GM12891 (cell line): ENCODE measurements at places on chromosomes 1 and 21.

DNA sequence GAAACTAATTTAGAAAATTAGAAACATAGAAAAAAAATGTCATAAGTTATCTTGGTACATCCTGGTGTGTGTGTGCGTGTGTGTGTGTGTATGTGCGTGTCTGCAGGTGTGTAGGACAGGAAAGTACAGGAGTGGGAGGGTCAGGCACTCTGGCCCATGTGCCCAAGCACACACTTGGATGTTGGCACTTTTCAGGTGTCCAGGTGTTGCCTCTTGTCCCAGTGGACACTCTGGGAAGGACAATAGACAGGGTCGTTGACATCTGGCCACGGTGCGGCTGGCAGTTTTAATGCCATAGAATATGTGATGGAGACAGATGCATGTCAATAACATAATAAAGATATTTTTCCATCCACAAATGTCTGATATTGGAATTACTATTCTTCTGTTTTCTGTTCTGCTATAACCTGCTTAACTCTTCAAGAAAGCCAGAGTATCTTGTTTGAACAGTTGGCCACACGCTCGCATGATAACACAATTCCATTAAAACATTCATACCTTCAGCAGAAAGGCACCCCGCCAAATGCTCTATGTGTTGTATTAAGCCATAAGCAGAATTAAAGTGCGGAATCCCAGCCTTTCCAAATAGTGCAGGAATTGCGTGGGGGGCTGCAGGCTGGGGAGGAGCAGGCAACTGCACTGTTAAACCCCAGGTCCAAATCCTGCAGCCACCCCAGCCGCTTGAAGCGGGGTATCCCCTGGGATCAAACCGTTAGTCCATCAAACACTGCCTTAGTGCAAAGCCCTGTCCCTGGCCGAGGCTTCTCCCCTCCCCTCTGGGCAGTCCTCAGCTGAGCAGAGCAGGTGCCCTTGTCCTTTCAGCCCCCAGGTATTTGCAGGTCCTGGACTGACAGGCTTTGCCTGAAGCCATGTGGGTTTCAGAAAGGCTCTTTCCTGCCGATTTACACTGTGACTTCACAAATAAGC is 390.0 kb downstream of the CAMTA1 start:
- no peak for DNase-seq

DNA sequence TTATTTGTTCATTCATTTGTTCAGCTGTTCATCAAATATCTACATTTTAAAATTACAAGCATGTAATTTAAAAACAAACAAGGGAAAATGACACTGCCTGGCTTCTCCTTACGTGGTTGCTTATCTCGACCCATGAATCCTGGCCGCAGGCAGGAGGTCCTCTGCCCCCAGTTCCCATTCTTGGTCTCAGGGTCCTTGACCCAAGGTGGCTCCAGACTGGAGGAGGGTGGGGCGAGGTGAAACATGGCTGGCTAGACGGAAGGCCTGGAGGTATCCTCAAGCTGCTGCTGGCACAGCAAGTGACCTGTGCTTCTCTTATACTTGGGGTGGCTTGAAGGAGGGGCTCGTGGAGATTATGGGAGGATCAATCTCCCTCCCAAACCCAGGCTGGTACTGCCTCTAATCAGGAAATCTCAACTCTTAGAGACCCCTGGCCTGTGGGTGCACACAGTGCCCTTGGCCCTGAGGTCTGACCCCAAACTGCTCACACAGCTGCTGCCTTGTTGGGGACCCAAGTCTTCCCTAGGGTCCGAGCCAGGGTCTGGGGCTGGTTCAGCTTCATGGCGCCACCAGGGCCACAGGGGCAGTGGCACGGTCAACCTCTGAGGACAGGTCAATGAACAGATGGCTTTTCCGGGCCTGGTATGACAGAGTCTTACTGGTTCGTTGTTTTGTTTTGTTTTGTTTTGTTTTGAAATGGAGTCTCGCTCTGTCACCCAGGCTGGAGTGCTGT is 63.7 kb downstream of the SCCPDH start:
- DNase-seq: no peak

DNA sequence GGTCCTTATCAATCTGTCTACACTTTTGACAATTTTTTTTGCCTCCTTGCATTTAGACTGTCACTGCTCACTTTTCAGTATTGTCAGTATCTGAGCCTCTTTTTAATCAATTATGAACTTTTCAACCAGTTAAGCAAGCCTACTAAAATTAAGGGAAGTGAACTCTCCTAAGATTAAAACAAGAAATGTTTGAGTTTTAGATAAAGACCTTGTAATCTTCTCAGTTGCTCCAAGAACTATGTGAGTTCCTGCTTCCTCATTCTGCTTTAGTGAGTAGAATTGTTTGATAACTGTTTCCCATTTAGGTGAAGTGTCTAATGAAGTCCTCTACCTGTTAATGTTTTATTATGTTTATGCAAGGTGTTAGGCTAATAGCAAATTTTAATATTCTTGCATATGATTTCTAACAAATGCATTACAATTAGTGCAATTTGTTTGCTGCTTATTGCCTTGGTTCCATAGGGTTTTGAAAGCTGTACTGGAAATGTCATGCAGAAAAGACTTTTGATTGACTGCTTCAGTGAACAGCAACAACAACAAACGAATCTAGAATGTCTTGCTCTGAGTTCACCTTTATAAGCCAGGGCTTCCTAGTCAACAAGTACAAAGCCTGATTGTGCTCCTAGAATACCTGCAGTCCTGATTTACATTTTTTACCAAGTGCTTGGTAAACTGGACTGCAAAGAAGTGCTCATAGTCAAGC is 40.9 kb downstream of the PLA2G4A start:
- DNase-seq: no peak

DNA sequence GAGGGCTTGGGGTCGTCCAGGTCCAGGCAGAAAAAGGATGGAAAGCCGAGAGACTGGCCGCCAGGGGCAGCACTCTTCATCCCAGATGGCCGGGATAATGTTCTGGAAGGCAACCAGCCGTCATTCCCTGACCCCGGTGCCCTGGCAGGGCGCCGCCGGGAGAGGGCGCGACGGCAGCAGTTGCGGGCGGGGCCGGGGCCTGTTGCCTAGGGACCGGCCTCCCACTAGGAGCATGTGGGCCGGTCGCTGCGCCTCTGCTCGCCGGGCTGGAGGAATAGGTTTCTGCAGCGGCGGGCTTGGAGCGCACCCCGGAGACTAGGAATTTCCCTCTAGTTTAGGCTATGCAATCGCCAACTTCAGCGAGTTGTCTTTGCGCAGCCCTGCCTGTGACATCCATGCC is 11.0 kb downstream of the DMRTB1 start:
- DNase-seq: no peak

DNA sequence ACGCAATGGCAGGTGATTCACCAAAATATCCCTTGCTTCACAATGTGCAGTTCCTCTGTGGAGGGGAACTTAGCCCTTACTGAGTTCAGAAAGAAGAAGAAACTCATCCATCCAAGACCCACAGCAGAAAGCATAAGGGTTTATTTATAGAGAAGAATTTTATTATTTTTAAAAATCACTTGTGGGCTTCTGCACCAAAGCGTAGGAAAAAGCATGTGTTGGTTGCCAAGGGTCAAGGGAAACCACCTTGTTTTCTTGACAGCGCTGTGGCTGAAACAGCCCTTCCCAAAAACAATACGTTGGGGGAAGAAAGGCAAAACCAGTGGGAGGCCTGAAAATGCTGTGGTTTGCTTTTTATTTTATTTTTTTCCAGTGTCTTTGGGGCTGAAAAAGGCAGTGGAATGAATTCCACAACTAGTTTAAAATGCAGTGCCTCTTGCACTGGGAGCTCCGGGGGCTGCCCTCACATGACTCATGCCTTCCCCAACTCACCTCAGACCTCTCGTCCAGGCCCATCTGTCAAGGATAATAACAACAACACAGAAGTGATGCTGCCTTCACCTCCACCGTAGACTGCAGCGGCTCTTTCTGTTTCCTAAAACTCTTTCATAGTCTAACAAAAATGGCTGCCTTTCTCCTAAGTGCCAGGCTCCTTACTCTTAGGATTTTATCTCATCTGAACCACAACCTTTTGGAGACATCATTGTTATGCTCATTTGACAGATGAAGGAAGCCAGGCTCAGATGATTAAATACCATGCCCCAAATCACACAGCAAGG is 224.2 kb upstream of the JUN start:
- DNase-seq: no peak

- no peak for DNase-seq
These were observed 52.9 kb upstream of the RGS1 start for GRCh38 chr1:192522673-192523072.
